ENCODE measurements at places on chromosomes 4 and X. TPM values are rescaled to one million over a fixed set of nuclear protein-coding genes. Genes with fewer than 3 reads are reported as not detected.

The DDIT4L gene
- 1.5 TPM for total RNA-seq

The COL4A6 gene
- 1.4 TPM for total RNA-seq

- H3K4me1 ChIP-seq, result no peaks in the 10 kb centered on the region
- peaks cover 15% of the 10 kb centered on the region for H3K36me3 ChIP-seq
- DNase-seq, result no peak
These were observed 33.2 kb downstream of the CEP44 start for GRCh38 chr4:174316954-174317353.

GRCh38 chr4:182749667-182750167 is 167.5 kb downstream of the DCTD start:
- no peaks in the 10 kb centered on the region for H3K4me1 ChIP-seq
- no peak overlapping the region for H3K27ac ChIP-seq
- no peaks in the 10 kb centered on the region for H3K27me3 ChIP-seq
- DNase-seq, result no peak
- H3K4me3 ChIP-seq, result no peak overlapping the region
- no peaks in the 10 kb centered on the region for H3K36me3 ChIP-seq

- H3K4me1 ChIP-seq, result no peaks in the 10 kb centered on the region
- H3K27ac ChIP-seq, result no peak overlapping the region
- no peaks in the 10 kb centered on the region for H3K36me3 ChIP-seq
- H3K27me3 ChIP-seq, result no peaks in the 10 kb centered on the region
- no peak for DNase-seq
These were observed 93.4 kb upstream of the MAMLD1 start for GRCh38 chrX:150269605-150270254.

The FGF2 gene
- total RNA-seq, result 2.0 TPM

- no peaks in the 10 kb centered on the region for H3K36me3 ChIP-seq
- no peaks in the 10 kb centered on the region for H3K27me3 ChIP-seq
- H3K4me3 ChIP-seq, result no peak overlapping the region
These were observed 70.0 kb upstream of the FAM241A start for GRCh38 chr4:112075129-112075753.

- H3K4me1 ChIP-seq, result no peaks in the 10 kb centered on the region
- H3K27ac ChIP-seq, result no peak overlapping the region
- no peak overlapping the region for H3K4me3 ChIP-seq
- H3K36me3 ChIP-seq, result no peaks in the 10 kb centered on the region
These were observed 581.4 kb upstream of the DIPK2B start for GRCh38 chrX:45781901-45782553.
